ENCODE measurements at places on chromosomes 13 and 19.

DNA sequence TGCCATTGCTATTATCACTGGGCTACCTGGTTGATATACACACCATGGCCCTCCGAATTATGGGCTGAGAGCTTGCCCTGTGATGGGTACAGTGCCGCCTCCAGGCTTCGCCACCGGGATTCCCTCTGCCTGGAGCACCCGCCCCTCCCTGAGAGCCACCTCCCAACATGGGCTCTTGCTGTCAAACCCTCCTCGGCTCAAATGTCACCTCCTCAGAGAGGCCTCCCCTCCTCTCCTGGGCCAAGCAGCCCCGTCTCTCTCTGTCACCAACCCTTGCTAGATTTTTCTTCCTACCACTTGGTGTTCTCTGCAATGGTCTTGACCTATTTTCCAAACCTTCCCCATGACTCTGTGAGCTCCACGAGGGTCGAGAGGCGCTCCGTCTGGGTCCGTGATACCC lies 12.2 kb upstream of the TLE2 start:
- DNase-seq: no peak

DNA sequence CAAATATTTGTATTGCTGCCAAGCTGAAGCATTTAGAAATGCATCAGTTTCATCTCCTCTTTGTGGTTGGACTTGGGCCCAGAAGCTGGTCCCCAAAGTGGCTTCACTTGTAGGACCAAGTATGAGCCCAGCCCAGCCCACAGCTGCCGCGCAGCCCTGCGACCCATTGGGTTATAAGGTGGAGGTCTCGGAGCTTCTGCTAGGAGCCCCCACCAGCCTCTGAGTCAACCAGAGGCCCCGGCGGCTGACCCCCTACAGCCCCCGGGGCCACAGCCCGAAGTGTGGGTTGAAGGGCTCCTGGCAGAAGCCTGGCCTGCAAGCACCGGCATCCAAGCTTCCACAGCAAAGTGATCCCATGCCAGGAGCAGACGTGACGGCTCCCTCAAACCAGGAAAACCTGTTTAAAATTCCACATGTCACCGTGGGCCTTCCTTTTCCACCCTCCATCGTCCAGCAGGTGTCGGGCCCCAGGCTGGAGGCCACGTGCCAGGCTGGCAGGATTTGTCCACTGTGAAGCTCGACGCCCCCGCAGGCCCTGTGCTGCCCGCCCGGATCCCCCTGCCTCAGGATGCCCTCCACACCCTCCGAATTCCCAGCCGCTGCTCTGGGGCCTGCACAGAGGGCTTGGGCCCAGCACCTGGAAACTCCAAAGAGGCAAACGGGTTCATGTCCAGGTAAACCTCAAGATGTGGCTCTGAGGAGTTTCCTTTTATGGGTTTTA lies 54.7 kb downstream of the C13orf46 start:
- DNase-seq: no peak

DNA sequence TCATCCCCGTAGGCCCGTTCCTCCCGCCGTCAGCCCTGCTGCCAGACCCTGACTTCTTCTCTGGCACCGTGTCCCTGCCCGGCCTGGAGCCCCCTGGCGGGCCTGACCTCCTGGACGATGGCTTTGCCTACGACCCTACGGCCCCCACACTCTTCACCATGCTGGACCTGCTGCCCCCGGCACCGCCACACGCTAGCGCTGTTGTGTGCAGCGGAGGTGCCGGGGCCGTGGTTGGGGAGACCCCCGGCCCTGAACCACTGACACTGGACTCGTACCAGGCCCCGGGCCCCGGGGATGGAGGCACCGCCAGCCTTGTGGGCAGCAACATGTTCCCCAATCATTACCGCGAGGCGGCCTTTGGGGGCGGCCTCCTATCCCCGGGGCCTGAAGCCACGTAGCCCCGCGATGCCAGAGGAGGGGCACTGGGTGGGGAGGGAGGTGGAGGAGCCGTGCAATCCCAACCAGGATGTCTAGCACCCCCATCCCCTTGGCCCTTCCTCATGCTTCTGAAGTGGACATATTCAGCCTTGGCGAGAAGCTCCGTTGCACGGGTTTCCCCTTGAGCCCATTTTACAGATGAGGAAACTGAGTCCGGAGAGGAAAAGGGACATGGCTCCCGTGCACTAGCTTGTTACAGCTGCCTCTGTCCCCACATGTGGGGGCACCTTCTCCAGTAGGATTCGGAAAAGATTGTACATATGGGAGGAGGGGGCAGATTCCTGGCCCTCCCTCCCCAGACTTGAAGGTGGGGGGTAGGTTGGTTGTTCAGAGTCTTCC lies 1.3 kb upstream of the CLASRP start:
- no peak for DNase-seq

- DNase-seq: peak; percentile 77
Observed at GRCh38 chr19:2034729-2035589, 16.1 kb downstream of the MKNK2 start.

GRCh38 chr19:6849876-6850275 lies 37.5 kb upstream of the ADGRE1 start:
- DNase-seq: no peak

- DNase-seq: no peak
Observed at GRCh38 chr13:25904830-25905229, 147.0 kb downstream of the SHISA2 start.

DNA sequence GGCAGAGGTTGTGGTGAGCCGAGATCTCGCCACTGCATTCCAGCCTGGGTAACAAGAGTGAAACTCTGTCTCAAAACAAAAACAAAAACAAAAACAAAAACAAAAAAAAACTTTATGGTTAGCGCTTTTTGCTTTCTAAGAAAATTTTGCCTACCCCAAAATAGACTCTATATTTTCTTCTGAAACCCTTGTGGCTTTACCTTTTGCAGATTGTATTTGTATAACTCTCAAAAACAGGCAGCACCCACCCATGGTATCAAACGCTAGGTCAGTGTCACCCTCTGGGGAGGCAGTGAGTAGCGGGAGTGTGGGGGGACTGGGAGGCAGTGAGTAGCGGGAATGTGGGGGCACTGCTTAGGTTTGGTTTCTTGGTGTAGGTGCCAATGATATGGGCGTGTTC lies 7.5 kb upstream of the SLC39A3 start:
- no peak for DNase-seq

DNA sequence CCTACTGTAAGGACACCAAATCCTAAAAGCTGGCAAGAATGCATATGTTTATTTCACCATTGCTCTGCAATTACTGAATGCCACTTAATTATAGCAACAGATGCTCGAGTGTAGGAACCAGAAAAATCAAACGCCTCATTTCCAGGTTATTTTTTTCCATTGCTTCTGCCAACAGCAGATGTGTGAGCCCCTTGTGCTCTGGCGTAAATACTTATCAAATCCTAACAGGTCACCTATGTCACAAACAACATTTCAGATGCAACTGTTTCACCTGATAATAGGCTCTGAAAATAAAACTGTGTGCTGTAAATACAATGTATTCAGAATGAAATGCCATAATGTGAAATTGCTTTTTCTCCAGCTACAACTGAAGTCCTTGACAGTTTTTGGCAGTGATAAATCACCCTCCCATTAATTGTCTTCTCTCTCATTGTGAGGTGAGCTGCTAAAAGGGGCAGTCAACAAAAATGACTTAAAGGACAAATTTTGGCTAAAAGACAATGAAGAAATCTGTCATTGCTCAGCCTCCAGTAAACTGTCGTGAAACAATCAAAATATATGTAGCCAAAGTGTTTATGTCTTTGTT lies 344.0 kb downstream of the DACH1 start:
- DNase-seq: no peak

GRCh38 chr19:383922-384798 lies 24.8 kb downstream of the C2CD4C start:
- no peak for DNase-seq

- DNase-seq: no peak
Observed at GRCh38 chr13:26727122-26727521, 33.5 kb downstream of the GPR12 start.

DNA sequence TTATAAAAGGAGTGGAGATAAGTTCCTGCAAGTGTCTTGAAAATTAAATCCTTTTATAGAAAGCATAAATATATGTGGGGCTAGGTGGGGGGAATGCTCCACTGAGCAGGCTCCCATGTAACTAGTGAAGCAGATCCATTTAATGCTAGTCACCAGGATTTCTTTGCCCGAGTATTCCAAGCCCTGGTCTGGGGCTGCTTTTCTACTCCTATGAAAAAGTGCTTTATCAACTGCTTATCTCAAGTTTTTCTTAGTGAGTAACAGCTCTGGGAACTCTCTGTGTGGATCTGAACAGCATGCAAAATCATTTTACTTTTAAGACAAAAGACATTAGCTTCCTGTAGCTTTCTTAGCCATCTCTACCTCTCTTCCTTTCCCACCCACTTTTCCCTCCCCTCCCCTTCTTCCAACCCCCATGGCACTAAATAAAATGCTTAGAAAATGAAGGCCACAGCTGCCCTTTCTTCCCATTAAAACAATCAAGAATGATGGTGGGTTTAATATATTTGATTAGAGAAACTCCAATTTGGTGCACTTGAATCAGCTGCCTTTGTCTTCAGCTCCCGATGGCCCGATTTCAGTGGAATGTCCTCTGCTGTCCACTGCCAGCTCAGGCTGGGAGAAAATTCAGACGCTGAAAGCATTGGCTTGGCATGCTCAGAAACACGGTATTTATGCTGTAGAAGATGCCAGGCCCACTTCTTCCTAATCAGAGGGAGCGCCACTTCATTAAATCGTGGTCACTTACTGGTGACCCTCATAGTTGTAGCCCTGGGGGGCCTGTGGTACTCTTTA lies 475.1 kb downstream of the FOXO1 start:
- no peak for DNase-seq

DNA sequence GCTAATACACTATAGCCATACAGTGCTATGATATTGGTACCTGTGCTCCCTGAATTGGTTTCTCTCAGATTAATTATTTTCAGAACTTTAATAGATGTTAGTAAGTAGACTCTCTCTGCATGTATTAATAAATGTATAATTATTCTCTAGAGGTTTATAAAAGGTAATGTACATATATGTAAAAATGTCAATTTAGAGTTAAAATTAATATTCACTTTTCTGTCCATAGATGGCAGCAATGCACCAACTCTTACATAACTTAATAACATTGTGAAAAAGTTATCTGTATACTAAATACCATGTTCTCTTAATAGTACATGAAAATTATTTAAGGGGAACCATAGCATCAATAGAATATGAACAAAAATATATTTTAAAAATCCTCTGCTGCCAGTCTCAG lies 515.0 kb upstream of the KLHL1 start:
- DNase-seq: no peak
